ENCODE measurements at places on chromosomes 2 and 18. TPM values are rescaled to one million over a fixed set of nuclear protein-coding genes. Genes with fewer than 3 reads are reported as not detected.

GRCh38 chr2:130726614-130727180, 2.2 kb upstream of the GPR148 start:
- no peak for DNase-seq

- peak; percentile 55 for DNase-seq
Observed at GRCh38 chr2:26463244-26464192, 14.4 kb downstream of the OTOF start.

DNA sequence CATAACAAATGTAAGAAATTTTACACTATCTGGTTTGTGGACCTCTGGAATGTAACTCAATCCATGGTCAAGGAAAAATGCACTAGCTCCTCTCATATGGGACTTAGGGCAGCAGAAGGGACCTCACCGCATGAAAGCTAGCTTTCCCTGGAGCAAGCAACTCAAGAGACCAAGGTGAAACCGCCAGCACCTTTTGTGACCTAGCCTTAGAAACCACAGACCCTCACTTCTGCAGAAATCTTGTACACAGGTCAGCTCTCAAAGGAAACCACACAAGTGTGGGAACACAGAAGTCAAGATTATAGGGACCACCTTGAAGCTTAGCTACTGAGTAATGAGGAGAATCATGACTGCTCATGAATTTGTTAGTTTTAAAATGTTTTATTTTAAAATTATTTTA, 222.5 kb downstream of the DLGAP1 start:
- DNase-seq: no peak

Gene EGR4
- not detected for total RNA-seq

DNA sequence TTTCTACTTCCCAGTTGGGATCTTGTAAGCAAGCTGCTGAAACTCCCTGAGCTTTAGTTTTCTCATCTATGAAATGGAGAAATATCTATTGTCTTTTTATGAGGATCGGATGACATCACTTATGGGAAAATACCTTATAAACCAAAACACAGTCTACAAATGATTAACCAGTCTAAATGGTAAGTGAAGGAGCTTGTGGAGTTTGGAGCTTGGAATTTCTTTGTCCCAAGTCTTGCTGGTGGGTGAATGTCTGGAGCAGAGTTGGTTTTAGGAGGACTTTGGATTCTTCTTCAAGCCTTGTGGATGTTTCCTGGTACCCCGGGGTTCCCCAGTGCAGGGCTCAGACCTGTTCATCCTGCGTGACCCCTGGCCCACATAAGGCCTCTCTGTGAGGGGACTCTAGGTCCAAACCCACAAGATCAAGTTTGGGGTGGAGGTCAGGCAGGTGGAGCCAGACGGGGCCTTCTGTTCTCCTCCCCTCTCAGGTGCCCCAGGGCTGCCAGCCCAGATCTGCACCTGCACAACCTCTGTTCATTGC, 43.2 kb downstream of the FOSL2 start:
- DNase-seq: no peak

GRCh38 chr2:12326449-12327190, 390.1 kb upstream of the TRIB2 start:
- no peak for DNase-seq

Gene COL3A1
- 72.7 TPM for total RNA-seq

DNA sequence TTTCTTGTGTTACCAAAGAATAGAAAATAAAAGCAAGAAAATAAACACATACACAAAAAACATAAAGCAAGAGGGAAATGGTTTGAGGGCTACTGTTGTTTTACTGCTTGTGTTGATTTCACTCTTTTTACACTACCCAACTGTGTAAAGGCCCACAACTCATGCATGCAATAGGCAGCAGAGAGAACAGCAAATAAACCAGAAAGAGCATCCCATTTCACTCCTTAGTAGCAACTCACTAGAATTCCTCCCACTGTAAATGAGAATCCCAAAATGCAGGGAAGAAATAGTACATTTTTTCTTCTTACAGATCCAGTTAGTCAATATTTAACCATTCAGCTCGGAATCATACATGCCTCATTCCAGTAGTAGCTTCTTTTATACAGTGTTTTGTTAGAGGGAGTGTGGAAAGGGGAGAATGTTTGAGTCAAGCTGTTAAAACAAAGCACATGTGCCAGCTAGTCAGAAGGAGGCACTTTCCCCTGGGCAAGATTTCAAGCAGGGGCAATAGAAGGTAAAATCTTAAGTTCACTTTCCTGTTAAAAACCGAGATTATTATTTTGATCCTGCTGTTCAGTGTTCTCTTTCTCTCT, 147.2 kb upstream of the FAM98A start:
- DNase-seq: no peak

DNA sequence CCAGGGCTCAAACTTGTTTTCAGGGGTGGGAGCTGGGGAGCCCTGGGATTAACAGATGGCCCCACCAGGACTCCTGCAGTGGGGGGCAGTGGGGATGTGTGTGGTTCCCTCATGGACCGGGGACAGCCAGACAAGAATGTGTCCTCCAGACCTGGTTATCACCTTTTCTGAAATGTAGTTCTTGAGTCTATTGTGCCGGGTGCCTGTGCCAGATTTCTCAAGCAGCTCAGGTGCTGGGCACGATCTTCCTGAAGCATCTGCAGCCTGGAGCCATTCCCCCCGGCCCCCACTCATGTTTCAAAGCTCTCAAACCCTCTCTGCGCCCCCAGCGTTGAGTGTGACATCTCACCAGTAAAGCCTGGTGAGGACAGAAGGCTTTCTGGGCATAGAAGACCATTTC, 48.4 kb upstream of the HAAO start:
- peak; percentile 33 for DNase-seq

Gene ACMSD
- not detected for total RNA-seq

DNA sequence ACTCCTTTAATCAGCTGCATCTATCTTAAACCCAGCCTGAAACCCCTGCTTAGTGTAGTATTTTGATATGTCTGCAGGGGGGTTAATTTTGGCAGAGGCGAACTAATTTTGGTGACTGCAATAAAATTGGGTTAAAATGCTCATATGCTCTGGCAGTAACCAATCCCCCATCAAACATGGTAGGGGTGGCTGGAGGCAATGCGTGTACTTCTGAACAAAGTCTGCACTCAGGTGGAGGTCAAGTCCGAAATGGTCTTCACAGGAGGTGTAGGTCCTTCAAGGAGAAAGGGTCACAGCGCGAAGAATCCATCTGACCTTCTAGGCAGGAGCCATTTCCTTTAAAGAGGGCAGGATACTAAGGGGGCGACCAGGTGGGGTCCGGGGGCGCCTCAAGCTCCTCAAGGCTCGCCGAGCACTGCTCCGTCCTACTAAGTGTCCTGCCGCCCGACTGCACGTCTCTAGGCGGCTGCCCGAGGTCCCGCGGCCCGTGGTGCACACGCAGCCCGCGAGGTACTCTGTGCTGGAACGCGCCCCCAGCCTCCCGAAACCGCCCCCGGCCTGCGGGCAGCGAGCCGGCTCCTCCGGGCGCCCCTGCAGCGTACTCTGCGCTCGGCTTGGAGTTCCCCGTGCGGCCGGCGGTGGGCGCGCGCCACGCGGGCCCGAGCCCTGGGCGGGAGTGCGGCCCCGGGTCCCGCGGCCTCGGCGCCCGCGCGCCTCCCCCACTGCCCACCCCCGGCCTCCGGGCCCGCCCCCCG, 1.7 kb upstream of the LDLRAD4 start:
- no peak for DNase-seq

Gene DNAJC5G
- total RNA-seq: 1.9 TPM

DNA sequence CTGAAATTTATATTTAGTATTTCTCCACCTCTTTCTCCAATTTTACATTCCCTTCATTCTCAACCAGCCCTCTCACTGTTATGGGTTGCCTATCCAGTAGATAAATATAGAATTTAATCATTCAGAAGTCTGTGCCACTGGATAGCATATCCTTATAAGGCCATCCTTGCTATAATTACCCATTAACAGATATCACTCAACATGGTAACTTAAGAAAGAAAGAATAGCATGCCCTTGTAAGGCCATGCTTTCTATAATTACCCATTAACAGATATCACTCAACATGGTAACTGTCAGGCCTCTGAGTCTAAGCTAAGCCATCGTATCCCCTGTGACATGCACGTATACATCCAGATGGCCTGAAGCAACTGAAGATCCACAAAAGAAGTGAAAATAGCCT, 1137.4 kb upstream of the FAM98A start:
- DNase-seq: no peak

Gene SERPINB4
- total RNA-seq: not detected

- no peak for DNase-seq
Observed at GRCh38 chr18:36643061-36643460, 185.7 kb downstream of the TPGS2 start.

Gene MTLN
- 225 TPM for total RNA-seq

DNA sequence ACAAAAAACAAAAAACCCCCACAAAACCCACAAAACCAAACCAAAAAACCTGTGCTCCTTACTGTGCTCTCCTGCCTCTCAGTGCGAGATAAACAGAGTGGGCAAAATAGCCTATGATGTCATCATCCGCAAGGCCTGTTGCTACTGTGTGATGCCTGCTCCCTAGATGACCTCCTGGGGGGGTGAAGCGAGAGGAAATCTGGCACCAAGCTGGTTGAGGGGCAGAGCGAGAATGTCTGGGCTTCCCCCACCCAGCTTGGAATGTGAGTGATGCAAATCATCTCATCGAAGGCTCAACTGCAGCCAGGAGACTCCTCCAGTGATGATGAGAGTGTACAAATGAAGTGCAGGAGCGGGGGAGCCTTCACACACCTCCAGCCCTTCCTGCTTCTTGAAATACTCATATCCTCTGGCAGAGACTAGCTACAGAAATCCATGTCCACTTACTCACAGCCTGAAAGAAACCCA, 57.7 kb upstream of the MAP4K3 start:
- DNase-seq: no peak

- no peak for DNase-seq
Observed at GRCh38 chr2:113305146-113305545, 26.4 kb upstream of the PAX8 start.

Gene UPP2
- total RNA-seq: not detected

DNA sequence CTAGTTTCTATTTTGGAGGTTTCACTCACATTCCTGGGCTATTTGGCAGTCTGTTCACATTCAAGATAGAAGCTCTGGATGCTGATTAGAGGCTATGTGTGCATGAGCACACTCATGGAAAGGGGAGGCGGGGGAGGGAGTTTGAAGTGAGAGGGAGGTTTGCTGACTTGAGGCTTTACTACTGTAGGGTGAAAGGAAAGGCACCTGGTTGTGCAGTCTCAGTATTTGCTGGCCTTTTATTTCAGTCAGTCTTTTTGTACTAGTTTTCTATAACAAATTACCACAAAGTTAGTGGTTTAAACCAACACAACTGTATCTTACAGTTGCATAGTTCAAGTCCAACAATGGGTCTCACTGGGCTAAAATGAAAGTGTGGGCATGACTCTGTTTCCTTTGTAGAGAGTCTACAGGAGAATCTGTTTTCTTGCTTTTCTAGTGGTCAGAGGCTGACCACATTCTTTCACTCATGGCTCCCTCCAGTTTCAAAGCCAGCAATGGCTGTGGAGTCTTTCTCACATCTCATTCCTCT, 47.7 kb upstream of the NR4A2 start:
- DNase-seq: no peak

DNA sequence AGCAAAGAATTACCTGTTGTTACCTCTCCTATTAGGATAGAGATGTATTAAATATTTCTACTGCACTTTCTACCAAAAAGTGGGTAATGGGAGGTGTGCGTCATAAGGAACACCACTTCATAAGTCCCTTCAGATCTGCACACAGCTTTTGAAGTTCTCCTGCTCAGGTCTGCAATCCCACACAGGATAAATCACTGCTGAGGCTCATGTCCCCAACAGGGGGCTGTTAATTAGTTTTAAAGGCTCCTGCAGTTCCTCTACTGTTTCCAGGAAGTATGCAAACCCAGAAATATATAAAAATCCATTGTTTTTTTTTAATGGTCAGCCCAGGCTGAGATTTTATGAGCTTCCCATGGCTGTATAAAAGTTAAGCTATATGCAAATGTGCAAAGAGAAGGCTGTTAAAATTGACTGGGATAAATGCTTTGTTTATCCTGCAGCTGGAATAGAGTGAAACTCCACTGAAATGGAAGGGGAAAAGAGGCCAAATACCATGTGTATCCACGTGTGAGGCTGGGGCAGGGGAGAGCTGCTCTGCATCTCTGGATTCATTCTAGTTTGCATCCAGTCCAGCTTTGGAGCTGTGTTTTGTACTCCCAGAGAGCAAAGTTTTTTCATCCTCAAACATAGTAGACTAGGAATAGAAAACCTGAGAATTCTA, 903.7 kb downstream of the TDRD15 start:
- DNase-seq: no peak

- DNase-seq: no peak
Observed at GRCh38 chr2:35819033-35819432, 536.5 kb upstream of the CRIM1 start.

DNA sequence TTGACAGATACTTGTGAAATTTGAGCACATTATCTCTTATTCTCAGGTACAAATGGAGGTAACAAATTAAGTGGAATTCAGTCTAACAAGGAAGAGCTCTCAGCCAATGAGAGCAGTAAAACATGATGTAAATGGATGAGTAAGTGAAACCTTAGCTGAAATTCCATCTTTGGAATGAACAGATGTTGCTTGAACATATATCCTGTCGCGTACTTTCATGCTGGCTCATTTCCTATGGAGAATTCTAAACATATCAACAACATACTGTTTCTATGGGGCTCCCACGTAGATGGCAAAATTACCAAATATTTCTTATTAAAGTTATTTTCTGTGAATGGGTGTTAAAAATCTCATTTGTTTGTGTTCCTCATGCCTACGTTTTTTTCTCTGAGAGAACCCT, 256.3 kb upstream of the LINC00305 start:
- DNase-seq: no peak

GRCh38 chr2:16973586-16974286, 308.1 kb upstream of the CYRIA start:
- DNase-seq: no peak

- DNase-seq: no peak
Observed at GRCh38 chr2:238696786-238697185, 151.1 kb upstream of the TWIST2 start.

GRCh38 chr2:191778041-191778440, 68.8 kb downstream of the CAVIN2 start:
- no peak for DNase-seq

GRCh38 chr2:17749753-17750438, 3.7 kb downstream of the SMC6 start:
- no peak for DNase-seq

DNA sequence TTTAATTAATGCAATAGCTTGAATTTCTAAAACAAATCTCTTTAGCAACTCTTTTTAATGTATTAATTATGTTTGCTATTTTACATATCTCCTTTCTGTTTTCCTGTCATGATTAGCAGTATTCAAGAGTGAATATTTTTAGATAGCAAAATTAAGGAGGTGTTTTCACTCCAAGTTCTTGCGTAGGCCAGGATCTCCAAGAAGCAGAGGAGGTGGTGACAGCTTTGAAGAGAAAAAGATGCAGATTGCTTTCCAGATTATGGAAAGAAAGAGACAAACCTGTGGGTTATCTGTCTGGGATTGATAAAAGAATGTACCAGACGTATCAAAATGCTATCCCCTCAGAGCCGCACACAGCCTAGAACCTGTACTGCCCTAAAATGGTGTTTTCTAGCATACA, 163.5 kb upstream of the FAM98A start:
- DNase-seq: no peak

All from Right ventricle myocardium inferior (tissue), 1 donor.